ENCODE measurements at places on chromosomes 13 and 19. TPM values are rescaled to one million over a fixed set of nuclear protein-coding genes. Genes with fewer than 3 reads are reported as not detected.

Gene MCF2L
- 9.3 TPM for total RNA-seq

Gene NOVA2
- total RNA-seq, result not detected

Gene KIR3DL2
- total RNA-seq, result not detected

Gene ATXN8OS
- total RNA-seq, result not detected

Gene SHD
- total RNA-seq, result not detected

All from activated naive CD8-positive, alpha-beta T cell treated with anti-CD3 and anti-CD28 coated beads for 36 hours (primary cell).